ENCODE measurements at places on chromosomes 12 and 14.

- no peak for DNase-seq
Observed at GRCh38 chr14:100471441-100472093, 115.7 kb downstream of the BEGAIN start.

DNA sequence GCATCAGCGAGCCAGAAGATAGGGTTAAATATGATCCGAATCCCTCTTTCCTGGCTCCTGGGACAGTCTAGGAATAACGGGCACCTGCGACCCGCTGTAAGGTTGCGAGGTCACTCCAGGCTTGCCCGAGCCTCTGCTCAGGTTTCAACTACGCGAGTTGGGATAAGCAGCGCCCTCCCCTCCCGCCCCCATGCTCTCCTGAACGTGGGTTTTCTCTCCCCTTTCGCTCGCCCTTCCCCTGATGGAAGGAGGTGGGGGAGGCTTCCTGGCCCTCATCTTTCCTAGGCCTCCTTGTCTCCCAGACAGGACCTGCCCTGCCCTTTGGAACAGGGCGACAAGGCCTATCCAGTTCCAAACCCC is 753 bp upstream of the ATP5MC2 start:
- DNase-seq = no peak

GRCh38 chr12:67460388-67460787 is 188.2 kb upstream of the DYRK2 start:
- no peak for DNase-seq

- DNase-seq = no peak
Observed at GRCh38 chr14:42624980-42625761, 1018.5 kb downstream of the LRFN5 start.

GRCh38 chr12:98090731-98091130 is 424.7 kb upstream of the TMPO start:
- no peak for DNase-seq

DNA sequence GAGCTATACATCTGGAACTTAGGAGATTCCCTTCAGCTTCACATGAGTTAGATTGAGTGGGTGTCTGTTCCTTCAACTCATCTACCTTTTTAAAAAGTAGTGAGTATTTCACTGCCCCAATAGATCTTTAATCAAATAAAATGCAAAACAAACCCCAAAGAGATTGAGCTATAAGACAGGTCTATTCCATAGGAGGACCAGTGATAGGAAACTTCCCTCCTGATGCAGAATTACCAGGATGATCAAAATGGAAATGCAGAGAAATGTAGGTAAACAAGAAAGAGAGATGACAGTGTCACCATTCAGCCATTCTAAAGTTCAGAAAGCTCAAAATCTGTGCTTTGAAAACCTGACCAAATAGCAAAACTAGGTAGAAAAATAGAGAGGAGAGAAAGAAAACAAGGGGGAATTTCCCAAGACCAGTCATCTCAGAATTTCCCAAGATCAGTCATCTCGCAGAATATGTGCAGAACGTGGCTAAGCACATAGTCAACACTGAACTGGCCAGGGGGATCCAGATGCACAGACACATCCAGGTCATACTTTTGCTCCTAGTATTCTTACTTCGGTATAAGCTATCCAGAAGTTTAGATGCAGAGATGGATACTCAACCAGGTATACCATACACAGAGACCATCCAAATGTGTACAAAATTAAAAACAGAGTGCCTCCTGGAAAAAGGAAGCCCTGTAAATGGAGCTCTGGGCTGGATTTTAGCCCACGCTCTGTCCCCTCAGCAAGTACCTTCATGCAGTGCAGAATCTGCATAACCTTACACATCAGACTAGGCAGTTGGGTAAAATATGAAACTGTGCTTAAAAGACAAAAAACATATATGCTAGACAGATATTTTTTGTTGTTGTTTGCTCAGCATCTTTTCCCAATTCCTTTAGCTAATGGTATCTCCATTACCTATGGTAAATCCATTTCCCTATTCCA is 27.4 kb downstream of the SLC41A2 start:
- no peak for DNase-seq

GRCh38 chr14:34662561-34663088 is 32.7 kb upstream of the SNX6 start:
- no peak for DNase-seq

DNA sequence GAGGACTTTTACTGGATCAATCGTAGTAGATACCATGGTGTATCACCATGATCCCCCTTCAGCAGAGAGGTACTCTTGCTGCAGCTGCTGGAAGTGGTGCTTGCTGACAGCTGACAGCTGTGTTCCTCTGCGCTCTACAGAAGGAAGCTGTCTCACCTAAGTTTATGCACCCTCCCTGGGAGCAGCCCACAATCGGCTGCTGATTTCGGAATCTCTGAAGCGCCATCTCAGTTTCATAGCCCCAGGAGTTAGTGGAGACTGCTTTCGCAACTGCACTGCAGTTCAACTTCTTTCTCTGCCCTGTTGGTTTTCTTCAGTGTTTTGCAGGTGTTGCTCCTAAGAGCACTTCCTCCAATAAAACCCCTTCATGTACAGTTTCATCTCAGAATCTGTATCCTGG is 237.9 kb downstream of the PAWR start:
- DNase-seq = no peak

- DNase-seq = peak; percentile 16
Observed at GRCh38 chr12:22100958-22101748, 55.1 kb downstream of the CMAS start.

- no peak for DNase-seq
Observed at GRCh38 chr12:31835276-31835882, 106.6 kb upstream of the AMN1 start.

- DNase-seq = no peak
Observed at GRCh38 chr14:74238974-74239847, at the start of gene VSX2. VSX2 (plus strand) TSS chr14:74239449; CDS start chr14:74239562, 113 bp downstream.

DNA sequence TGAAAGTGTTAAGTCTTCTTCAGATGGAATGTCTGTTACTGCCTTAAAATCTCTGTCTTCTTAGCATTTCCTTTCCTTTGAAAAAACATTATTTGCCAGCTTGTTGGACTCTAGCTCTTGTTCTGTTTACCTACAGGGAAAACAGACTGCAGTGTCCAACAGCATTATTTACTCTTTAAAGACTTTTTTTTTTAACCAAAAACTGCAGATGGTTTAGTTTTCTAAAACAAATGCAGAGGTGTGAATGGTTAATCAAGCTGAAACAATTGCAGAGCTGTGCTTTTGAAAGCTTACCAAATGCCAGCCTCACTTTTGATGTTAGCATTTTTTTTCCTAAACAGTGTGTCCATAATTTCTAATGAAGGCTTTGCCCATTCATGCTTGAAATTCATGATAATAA is 323.3 kb downstream of the TMEM117 start:
- DNase-seq = no peak

GRCh38 chr14:89549381-89550125 is 132.5 kb upstream of the FOXN3 start:
- no peak for DNase-seq
